ENCODE measurements at places on chromosomes 11 and 22.

- DNase-seq, result no peak
Measured at GRCh38 chr22:44665115-44665514, 36.9 kb upstream of the PRR5 start.

DNA sequence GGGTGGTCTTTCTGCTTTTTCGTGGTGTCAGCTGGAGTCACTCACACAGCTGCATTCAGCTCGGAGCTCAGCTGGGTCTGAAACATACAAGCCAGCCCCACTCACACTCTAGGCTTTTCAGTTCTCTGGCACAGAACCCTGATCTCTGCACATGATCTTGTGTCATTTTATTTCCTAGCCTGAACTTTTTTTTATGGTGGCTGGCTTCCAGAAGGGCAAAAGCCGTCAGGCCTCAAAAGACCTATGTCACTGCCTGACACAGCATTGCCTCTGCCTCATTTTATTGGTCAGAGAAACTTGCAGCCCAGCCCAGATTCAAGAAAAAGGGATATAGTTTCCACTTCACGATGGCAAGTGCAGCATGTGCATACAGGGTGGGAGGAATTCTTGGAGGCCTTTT is 117.8 kb downstream of the NTM start:
- DNase-seq, result no peak

DNA sequence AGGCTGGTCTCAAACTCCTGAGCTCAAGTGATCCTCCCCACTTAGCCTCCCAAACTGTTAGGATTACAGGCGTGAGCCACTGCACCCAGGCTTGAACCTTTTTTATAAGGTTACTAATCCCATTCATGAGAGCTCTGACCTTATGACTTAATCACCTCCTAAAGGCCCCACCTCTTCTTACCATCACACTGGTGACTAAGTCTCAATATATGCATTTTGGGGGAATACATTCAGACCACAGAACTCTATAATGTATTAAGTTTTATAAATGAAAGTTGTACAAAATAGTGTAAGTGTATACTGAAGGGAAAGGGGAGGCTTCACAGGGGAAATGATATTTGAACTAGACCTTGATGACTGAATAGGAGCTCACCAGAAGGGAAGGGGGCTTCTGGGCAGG is 28.4 kb upstream of the RBFOX2 start:
- no peak for DNase-seq

- DNase-seq, result no peak
Measured at GRCh38 chr11:67820081-67820480, 145.7 kb upstream of the ALDH3B2 start.

DNA sequence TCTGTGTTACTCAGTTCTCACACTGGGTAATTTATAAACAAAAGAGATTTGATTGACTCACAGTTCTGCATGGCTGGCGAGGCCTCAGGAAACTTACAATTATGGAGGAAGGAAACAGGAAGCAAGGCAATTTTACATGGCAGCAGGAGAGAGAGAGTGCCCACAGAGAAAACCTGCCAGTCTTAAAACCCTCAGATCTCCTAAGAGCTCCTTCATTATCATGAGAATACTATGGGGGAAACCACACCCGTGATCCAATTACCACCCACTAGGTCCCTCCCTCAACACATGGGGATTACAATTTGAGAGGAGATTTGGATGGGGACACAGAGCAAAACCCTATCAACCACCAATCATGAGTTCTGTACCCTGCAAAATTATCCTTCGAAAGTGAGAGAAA is 1180.8 kb downstream of the JRKL start:
- DNase-seq, result no peak

DNA sequence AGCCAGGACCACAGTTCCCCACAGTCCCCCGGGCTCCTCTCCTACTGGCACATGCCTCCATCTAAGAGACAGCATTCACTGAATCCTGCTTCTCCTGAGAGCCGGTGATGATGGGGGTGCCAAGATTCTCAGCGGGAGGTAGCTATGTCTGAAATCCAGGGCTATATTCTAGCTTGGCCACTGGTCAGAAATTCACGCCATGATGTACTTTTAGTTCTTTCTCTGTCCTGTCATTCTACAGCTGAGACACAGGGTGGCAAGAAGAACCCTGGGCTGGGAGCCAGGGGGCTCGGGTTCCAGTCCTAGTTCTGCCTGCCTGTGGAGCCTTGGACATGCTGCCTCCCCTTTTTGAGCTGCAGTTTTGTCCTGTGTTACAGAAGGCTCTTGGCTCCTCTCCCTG is 59.2 kb upstream of the PHOX2A start:
- DNase-seq, result no peak

DNA sequence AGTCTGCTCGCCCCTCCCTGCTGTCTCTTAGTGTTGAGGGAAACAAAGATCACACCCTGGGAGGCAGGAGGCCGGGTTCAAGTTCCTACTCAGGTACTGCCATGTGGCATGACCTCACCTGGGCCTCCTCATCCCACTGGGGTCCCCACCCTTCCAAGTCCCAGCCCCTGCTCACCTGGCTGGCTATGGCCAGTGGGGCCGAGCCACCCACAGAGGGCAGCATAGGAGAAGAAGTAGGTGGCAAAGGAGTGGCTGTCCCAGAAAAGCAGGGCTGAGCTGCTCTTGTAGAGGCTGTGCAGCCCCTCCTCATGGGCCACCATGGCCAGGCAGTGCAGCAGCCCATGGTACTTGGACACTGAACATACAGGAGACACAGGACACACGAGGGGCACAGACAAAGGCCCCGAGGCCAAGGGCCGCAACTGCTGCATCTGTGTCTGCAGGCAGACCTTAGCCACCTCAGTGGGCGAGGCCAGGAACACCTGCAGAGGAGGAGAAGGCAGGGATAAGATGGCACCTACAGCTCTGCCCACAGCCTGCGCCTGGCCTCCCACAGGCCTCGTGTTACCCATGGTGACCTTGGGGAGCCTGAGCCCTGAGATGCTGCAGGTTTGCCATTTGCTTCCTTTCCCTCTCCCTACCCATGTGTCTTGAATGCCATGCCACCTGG is 50.6 kb upstream of the MPEG1 start:
- DNase-seq, result no peak
